ENCODE measurements at places on chromosomes 7 and 10.

- no peak for DNase-seq
Measured at GRCh38 chr7:110257673-110258072, 833.3 kb upstream of the LRRN3 start.

DNA sequence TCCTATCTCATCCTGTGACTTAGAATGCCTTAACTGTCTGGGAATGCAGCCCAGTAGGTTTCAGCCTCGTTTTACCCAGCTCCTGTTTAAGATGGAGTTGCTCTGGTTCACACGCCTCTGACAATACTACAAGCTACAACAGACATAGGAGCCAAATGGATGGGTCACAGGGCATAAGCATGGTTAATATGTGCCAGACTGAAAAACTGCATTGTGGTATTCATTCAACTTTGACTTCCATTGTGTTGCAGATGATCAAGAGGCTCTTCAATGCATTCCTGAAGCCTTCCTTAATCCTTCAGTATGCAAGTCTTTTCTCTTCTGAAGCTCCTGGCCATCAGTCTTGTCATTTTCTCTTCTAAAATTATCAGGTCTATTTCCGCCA lies 20.3 kb upstream of the RNF32 start:
- no peak for DNase-seq

GRCh38 chr10:63711867-63712716 lies 190.9 kb downstream of the REEP3 start:
- peak; percentile 98 for DNase-seq

GRCh38 chr7:141660259-141660658 lies 41.7 kb downstream of the DENND11 start:
- peak; percentile 40 for DNase-seq

DNA sequence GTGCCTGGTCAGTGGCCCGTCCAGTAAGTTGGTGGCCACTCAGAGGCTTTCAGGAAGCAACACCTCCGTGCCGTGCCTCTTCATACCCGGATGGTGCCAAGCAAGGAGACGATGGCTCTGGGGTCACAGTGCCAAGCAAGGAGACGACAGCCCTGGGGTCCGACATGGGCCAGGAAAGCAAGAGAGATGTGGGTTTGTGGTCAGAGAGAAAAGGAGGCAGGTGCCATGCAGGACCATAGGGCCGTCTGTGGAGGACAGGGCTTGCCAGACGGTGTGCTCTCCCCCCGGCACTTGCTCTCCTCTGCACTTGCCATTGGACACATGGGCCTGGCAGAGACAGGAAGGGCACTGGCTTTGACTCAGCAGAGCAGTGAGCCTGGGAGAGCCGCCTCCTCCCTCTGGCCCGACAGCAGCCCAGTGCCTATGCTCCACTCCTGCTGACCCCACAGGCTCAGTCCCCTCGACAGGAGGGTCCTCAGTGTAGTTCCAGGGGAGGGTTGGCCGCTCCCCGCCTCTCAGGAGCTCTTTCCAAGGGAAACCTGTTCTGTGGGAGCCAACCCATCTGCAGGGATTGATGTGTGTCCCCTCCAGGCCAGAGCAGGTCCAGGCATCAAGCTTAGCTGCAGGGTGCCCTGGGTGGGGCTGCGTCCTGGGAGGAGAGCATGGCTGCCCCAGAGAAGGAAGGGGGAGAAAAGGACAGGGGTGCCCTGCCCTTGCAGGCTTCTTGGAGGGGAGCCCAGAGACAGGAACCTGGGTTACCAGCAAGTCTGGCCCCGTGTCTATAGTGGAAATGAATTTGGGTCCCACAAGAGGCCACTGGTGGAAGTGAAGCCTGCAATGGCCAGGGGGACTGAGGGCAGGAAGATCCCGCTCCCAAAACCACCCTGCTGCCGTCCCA lies 7.6 kb upstream of the CALML5 start:
- peak; percentile 61 for DNase-seq

GRCh38 chr10:100872034-100872791 lies 40.5 kb upstream of the SLF2 start:
- no peak for DNase-seq

DNA sequence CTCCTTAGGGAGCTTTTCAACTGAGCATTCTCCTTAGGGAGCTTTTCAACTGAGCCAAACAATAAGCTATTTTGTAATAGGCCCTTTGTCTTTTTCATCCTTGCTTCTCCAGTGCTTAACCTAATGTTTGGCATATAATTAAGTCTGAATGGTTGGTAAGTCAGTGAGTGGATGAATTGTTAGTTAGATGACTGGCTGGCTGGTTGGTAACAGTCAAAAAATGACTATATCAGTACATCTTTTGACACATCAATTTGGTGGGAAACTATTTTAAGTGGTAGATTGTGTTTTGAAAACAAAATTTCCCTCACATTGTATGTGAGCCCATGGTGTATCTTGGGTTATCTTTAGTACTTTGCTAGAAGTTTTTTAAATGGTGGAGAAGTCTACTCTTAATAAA lies 16.4 kb downstream of the ING3 start:
- DNase-seq: no peak

- no peak for DNase-seq
Measured at GRCh38 chr10:71796749-71797405, 23.6 kb upstream of the VSIR start.

- DNase-seq: no peak
Measured at GRCh38 chr10:11205030-11205772, 187.5 kb downstream of the CELF2 start.

DNA sequence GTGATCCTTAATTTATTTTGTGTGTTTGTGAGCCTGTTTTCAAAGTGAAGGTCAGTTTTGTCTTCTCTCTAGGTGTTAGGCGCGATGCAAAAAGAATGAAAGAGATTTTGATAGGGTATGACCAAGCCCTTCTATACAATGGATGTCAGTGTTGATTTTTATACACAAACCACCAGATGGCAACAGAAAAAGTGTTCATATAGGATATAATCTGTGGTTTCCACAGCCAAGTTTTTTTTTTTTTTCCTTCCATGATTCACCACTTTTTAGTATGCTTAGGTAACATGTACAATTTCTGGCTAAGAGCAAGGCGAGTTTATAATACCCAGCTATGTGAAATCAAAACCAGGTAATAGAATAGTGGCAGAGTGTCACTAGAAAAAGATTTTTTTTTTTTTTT lies 8.1 kb downstream of the SDK1 start:
- no peak for DNase-seq

- no peak for DNase-seq
Measured at GRCh38 chr7:155824227-155824886, 12.1 kb upstream of the SHH start.

GRCh38 chr10:102645741-102646609 lies 1.7 kb downstream of the TRIM8 start:
- peak; percentile 98 for DNase-seq

- DNase-seq: no peak
Measured at GRCh38 chr10:132612571-132613504, 75.3 kb downstream of the INPP5A start.

GRCh38 chr10:129680661-129681344 lies 213.8 kb downstream of the MGMT start:
- no peak for DNase-seq

DNA sequence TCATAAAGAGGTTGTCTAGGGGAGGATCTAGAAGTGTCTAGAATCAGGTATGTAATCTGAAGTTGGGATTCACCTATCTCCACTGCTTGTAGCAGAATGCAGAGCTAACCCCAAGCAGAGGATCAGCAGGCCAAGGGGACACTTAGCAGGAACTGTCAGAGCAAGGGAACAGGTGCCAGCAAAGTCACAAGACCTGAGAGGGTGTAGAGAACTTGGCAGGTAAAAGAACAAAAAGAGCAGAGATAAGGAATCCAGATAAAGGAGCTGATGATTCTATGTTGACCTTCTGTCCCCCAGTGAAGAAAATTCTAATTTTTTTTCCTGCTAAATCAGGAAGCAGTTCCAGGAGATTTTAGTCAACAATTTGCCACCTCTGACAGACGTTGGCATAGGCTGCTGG lies 91.4 kb upstream of the CCDC71L start:
- no peak for DNase-seq

DNA sequence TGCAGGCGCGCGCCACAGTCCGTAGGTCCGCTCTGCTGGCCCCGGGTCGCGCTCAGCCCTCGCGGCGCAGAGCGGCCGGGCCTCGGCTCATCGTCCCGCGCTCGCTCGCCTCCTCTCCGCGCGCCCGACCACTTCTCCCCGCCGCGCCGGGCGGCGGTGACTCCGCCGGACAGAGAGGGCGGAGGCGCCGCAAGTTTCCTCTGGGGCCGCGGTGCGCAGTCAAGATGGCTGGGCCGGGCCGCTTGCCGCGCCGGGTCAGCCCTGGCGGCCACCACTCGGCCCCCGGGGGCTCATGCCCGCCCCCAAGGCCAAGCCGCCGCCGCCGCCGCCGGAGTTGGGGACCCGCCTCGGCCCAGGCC lies 441 bp downstream of the FZD8 start:
- DNase-seq: no peak

DNA sequence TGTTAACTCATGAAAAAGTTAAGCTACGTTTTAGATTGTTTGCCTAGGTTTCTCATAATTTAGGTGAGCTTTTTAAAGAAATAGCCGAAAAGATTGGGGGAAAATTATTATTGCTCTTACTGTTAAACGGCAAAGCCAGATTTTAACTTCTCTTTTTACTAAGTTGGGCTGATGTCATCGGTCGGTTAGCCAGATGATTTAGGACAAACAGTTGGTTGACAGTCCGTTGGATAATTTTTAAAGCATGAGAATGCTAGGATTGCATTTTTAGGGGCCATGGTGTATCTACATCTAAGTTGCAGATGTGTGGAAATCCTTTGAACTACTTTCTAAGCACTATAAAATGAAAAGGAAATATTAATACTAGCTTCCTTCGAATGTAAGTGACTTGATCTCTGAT lies 280.9 kb upstream of the AKR1E2 start:
- no peak for DNase-seq

DNA sequence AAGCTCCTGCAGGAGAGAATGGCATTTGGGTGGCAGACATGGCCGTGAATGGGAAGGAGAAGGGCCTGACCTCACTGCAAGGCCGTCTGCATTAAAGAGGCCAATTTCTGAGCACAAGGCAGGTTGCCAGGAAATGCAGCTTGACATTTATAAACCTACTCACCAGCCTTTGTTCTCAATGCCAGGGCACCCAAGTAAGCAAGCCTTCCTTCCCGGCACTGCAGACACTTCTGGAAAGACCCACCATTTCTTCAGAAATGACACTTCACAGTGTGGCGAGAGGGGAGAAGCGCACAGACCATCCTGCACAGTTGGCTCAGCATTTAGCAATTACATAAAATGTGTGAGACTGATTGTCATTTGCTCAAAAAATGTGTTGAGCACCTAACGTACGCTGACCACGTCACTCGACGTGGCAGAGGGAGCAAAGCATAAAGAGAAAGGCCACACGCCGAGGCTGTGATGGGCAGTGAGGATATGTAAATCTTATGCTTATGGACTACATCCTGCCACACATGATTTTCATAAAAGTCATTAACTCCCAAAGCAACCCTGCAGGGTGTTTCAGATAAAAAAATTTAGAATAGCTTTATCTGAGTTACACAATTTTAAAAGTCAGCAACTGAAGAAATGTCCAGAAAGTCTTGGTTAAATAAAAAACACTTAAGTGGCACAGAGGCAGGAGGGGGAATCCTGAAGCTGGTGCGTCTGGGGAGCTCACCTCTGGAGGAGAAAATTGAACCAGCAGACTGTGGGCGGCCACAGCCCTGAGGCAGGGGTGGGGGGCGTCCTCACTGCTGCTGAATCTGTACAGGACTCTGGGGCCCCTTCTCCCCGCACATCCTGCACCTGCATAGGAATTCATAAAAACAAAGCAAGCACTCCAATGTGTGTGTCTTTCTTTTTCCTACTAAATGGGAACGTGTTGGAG lies 543.8 kb downstream of the PTPRN2 start:
- DNase-seq: peak; percentile 28

DNA sequence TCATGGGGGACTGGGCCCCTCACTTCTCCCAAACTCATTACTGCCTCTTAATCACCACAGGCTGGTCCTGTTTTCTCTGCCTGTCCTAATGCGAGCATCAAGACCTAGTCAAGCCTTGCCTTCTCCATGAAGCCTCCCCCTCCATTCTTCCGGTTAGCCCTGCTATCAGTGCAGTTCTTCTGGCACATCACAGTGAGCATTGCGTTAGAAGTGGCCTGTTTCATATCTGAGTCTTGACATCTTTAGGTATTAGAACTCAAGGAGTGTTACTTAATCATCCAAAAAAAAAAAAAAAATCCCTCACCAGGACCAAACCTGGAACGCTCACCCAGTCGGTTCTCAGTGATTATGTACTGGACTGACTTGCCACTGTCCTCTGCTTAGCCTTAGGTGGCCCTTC lies 17.4 kb downstream of the SNX10 start:
- no peak for DNase-seq

DNA sequence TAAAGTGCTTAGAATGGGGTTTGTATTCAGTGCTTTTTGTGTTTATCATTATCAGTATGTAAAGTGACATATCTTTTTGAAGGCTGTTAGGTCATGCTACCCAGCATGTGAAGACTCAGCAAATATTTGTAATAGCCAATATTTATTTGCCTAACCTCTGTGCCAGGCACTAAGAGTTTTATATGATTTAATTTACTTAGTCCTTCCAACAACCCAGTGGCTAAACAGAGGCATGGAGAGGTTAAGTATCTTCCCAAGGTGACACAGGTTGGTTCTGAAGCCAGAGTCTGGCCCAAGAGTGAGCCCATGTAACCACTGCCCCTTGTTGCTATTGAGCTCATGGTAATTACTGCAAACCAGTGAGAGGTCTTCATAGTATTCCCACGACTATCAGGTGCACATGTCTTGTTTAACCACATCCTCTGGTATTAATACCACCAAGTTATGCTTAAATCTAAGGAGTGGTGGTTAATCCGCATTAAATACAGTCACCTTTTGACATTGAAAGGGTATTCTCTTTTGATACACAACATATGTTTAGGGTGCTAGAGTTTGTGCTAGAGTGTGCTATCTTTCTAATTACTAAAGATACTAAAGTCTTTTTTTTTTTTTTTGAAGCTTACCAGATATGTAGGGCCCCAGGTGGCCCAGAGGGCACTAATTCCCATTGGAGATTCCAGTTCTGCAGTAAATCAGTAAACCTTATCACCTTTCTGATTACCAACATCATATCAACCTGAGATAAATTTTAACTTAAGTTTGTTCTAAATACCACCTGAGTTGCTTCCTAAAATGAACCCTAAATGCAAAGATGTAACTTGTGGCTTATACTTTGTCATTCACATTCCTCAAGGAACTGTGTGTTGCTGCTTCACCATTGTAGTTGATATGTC lies 2.9 kb downstream of the ADD3 start:
- DNase-seq: no peak

DNA sequence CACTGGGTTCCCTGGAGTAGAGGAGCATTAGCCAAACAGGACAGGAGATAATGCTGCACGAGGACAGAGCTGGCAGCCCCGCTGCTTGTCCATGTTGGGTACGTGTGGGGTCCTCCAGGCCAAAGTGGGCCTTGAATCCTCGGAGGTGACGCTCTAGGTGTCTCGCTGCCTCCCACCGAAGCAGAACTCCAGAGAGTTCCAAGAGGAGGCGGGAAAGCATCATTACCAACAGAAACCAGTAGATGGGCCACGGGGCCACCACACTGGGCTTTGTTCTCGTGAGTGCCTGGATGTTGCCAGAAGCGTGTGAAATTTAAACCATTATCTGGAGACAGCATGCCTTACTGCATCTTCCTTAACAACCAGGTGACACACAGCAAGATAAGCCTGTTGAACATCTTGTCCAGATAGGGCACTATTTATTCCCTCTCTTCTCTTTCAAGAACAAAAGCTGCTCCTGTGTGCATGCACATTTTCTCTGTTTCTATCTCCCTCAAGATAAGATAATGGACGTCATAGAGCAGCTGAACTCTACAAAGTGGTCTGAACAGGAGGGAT lies 56.8 kb downstream of the TNS3 start:
- DNase-seq: no peak

Measured in tibial artery (tissue), 4 donors.